ENCODE measurements at places on chromosomes 6 and 20.

DNA sequence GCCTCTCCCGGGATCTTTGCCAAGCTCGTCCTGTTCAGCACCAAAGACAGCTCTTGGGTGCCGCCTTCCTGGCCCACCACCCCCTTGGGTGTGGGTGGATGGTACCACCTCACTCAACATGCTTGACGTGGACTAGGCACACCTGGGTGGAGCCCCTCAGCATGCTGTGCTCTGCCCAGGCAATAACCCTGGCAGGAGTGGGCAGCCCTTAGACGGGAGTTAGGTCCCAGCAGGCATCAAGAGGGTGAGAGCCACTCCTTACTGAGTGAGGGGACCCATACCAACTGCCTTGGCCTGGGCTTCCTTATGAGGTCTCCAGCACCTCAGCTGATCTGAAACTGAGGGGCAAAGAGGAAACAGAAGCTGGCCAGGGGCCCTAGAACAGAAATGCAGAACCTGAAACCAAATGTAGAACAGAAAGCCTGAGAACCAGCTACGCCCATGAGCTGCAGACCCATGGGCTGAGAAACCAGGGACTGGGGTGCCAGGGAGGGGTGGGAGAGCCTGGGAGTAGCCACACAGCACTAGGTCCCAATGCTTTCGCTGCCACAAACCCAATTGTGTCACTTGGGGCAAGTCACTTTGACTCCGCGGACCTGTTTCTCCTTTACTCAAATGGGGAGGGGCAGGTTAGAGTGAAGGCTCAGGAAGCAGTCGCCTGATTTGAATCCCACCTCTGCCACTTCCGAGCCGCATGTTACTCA, 2.0 kb downstream of the FGD2 start:
- no peak for DNase-seq

DNA sequence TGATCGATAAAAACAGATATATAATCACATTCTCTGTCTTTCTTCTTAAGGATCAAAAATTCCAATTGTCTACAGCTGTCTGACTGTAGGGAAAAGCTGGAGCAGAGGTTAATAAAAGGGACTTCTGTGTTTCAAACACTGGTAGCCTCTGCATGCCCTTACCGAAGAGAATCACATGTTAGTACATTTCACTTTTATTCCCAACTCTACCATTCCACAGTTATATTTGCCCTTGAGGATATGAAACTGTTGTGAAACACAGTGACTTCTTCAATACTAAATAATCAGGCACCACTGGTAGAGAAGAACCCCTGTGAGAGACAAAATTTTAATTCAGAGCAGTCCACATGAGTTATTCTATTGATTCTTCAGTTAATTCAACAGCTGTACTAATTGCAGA, 1187.3 kb upstream of the CITED2 start:
- no peak for DNase-seq

GRCh38 chr6:45184937-45185336, 143.2 kb upstream of the RUNX2 start:
- DNase-seq, result no peak

GRCh38 chr20:400128-400453, 8.0 kb upstream of the RBCK1 start:
- no peak for DNase-seq

- DNase-seq, result no peak
Measured at GRCh38 chr6:33144373-33144772, 47.9 kb downstream of the COL11A2 start.

GRCh38 chr6:44292661-44293365, 20.3 kb downstream of the AARS2 start:
- no peak for DNase-seq

DNA sequence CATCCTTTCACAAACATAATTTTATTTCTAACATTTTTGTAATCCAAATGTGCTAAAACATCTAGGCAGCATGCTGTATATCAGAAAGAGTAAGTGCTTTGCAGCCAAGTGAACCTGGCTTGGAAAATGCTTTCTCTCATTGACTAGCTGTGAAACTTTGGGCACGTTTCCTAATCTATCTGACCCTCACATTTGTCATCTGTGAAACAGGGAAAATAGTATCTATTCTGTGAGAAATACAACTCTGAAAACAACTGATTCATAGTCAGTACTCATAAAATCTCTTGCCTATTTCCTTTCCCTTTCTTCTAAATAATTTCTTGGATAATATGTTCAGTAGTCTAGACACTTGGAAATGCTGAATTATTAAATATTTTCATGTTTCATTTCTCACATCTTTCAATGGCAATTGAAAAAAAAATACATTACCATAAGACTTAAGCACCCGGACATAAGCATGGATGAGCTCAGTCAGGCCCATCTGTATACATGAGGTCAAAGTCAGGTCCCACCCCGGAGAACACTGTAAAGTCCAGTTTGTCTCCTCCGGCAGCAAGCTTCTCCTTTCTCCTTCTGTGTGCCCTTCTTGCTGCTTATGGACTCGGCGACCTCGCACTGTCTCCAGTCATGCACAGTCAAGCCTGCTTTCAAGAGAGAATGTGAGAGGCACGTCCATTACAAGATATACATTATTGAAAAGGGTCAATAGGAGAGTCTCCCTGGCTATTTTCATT, 455.0 kb upstream of the SOX4 start:
- no peak for DNase-seq

GRCh38 chr20:35743693-35744491, 1.8 kb upstream of the RBM39 start:
- DNase-seq, result no peak

DNA sequence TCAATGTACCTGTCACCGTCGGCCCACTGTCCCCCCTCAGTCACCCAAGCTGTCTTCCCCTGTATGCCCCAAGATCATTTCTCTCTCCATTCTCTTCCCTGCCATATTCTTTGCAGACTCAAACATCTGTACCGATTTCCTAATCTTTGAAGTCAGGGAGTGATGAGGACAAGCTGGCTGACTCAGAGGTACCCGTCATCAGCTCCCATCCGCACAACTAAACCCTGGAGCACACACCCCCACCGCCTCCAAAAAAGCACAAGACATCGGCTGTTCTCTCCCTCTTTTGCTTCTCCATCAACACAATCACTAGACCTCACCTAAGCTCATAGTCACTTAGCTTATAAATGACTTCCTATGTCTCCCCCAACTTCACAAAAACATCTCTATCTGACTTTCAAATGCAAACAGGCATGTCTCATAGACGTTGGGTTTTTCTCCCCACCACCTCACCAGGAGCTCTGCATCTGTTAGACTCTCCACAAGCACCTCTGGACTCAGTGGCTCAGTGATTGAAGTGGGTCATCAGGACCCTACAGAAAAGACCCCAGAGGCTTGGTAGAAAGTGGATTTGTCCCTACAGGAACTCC, 11.5 kb upstream of the NFATC2 start:
- DNase-seq, result no peak

GRCh38 chr6:35809809-35810208, 4.7 kb downstream of the LHFPL5 start:
- no peak for DNase-seq

DNA sequence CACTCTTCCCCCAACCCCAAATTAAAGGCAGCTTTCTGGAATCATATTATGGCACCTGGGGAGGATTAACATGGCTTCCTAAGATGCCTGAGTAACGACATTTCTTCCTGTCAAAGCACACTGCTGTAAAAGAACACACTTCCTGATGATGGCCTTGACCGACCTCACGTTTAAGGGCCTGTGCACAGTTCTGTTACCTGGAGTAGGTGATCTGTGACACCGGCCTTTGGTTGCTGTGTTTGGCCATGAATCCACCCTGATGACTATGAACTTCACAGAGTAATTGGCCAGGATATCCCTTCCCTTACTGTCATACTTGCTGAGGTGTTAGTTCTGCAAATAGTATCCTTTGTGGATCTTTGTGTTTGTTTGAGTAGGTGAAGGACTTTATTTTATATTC, 45.8 kb downstream of the PLCB4 start:
- DNase-seq, result no peak

GRCh38 chr6:33018904-33019303, 9.5 kb upstream of the HLA-DOA start:
- DNase-seq, result no peak

DNA sequence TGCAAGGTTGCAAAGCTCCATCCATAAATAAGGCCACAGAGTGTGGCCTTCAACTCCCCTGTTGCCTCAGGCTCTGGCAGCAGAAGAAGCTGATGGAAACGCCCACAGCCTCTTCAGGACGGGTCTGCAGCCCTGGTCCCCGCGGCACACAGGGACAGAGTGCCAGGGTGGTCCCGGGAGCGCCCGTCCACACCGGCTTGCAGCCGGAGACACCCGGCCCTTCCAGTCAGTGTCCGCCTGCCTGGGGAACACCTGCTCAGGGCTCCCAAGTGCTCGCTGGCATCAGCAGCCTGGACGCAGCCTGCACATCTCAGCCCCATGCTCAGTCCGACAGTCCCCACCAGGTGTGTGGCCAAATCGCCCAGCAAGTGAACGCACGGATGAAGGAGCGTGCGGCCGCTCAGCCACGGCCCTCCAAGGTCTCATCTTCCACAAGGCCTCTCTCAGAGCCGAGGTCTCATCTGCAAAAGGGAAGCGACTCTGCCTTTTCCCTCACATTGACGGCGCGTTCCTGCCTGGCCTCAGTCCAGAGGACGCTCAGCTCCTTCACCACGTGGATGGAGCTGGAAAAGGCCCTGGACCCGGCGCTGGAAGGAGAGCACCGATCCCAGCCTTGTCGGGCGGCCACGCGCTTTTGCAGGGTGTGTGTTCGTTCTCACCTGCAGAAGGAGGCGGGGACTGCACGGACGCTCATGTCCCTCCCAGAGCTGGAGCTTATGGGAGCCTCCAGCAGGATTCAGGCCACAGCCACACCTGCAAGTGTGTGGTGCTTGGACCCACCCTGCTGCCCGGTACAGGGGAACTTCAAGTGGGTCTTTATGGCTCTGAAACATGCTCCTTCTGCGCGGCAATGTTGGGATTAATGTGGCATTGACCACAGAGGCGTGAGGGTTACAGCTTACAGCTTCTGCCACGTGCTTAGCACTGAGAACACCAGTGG, 180.4 kb downstream of the DLL1 start:
- DNase-seq, result no peak

DNA sequence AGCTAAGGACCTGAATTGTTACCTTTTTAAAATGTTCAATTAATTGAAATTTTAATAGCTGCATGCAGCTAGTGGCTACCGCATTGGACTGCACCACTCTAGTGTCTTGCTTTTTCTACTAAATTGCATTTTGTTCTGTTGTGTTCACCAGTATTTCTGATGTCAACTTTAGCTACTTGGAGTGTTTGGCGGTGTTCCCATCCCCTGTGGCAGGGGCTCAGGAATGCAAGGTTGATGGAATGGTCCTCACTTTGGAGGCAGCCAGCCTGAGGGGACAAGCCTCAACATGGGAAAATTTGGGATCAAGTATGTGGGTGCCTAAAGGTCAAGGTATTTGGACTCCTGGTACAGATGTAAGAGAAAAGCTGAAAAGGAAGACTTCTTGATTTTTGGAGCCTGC, 230.1 kb upstream of the PRND start:
- DNase-seq, result no peak

DNA sequence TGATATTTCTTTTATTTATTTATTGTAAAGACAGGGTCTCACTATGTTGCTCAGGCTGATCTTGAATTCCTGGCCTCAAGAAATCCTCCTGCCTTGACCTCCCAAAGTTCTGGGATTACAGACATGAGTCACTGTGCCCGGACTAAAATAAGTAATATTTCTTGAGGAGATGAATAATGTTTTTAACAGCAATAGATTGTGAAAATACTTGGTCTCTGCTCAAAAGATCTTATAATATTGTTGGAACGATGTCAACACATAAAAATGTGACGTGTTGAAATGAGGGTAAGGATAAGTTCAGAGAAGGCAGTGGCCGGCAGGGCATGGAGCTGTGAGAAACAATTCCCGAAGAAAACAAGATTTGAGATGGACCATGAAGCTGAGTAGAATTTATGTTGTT, 178.7 kb downstream of the GJA1 start:
- DNase-seq, result no peak

- no peak for DNase-seq
Measured at GRCh38 chr6:35017411-35018181, 123.5 kb downstream of the TCP11 start.

DNA sequence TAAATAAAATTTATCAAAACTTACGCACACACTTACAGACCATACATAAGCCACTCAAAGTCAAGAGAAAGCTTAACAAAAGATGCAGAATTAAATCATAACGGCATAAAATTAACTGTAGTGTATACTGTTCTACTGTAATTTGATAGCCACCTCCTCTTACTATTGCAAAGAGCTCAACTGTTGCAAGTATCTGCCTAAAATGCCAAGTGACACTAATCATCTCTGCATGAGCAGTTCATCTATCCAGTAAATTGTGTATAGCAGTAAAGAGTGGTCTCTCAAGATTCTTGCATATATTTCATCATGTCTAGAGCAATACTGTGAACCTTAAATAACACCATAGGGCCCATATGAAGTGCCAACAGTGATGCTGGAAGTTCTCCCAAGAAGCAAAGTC, 12.3 kb downstream of the OR2H2 start:
- DNase-seq, result no peak

- no peak for DNase-seq
Measured at GRCh38 chr6:87965806-87966205, 81.8 kb upstream of the SPACA1 start.
